ENCODE measurements at places on chromosomes 1 and 21. TPM values are rescaled to one million over a fixed set of nuclear protein-coding genes. Genes with fewer than 3 reads are reported as not detected.

Gene SPATA46
- total RNA-seq: not detected

Gene RGS4
- 24.2 TPM for total RNA-seq

Gene INSRR
- total RNA-seq: 0.22 TPM

Gene CCDC185
- total RNA-seq: not detected

Gene UBXN10
- total RNA-seq: 3.4 TPM

Gene SLC44A3
- total RNA-seq: 5.6 TPM

Gene STUM
- 2.9 TPM for total RNA-seq

Gene S100A7
- not detected for total RNA-seq

All from camera-type eye (tissue), 1 donor.